ENCODE measurements at places on chromosomes 12 and 14.

- DNase-seq: peak; percentile 29
Measured at GRCh38 chr14:67411820-67412421, at the start of gene PLEK2. PLEK2 (minus strand) TSS chr14:67412165; CDS start chr14:67412059, 106 bp downstream.

DNA sequence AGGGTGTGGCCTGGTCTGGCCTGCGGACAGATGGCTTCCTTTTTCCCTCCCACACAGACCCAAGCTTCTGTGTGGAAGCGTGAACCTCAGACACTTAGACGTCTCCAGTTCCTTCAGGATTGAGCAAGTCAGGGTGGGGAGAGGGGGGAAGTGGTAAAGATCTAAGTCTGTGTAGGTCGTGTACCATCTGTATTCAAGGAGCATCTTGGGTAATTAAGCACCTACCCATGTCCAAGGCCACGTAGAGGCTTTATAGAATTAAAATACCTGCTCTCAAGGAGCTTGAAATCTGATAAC, 1.7 kb downstream of the AVIL start:
- DNase-seq: no peak

DNA sequence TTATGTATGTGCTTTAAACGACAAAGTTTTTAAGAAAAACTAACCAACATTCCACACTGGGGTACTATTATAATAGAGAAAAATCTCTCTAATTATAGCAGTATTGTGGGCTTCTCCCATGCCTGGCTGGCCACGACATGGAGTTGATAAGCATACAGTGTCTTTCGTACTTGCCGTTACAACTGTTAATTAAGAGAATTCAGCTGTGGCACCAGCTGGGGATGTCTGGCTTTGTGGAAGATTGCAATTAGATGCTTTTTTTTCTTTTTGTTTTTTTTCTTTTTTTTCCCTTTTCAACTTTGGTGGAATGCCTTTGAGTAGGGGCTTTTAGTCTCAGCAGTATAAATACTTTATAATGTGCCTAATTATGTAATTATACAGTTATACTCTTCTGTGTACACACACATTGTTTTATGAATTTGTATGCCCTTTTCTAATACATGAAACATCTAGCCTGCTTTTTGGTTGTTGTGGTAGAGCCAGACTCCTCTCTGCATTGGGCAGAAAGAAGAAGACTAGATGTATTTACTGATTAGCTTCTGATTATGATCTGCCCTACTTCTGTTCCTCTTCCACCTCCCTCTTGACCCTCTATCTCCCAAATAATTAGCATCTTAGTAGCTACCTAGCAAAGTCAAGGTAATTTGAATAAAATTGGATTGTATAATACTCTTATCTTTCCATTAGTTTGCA, 76.4 kb downstream of the SUSD6 start:
- DNase-seq: no peak

GRCh38 chr14:103091041-103091882, 3.3 kb upstream of the EXOC3L4 start:
- peak; percentile 78 for DNase-seq

DNA sequence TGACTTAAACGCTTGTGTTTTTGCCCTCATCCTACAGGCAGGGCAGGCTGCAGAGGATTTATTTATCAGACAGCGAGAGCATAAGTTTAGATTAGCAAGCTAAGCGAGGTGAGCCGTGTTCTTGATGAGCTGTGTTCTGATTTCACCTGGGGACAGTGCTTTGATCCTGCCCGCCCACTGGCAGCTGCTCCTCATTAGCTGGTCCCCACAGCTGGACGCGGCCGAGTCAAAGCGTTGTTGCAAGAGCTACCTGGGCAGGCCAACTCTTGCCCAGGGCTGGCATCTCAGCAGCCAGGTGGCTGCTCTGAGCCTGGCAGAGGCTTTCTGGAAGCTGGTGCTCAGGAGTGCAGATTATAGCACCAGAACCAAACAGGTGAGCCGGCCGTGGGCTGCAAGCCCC, 46.8 kb upstream of the BEGAIN start:
- DNase-seq: no peak

DNA sequence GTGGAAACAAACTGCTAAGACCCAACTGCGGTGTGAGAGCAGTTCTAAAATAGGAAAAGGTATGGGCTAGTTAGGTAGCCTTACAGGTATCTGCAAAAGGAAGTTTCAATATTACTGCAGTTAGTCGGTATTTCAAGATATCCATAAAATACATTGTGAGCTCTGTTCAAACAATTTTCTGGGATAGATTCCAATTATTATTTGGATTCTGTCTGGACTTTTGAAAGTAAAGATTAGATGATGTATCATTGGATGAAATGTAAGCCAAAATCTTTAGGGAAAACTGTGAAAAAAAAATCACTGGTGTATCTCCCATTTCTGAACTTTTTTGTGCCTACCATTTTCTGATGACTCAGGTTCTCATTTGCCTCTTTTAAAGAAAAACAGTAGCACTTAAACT, 621.6 kb downstream of the CCER1 start:
- no peak for DNase-seq

DNA sequence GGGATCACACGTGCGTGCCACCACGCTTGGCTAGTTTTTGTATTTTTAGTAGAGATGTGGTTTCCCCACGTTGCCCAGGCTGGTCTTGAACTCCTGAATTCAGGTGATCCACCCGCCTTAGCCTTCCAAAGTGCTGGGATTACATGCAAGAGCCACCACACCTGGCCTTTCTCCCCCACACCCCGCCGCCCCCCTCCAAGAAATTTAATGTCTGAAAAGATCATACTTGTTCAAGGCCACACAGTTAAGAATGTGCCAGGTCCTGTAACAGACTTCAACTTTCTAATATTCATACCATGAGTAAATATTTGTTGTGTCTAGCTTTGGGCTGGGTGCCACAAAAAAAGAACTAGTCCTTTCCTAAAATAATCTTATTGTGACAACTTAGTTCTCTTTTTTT, 9.1 kb downstream of the GATC start:
- DNase-seq: no peak
